ENCODE measurements at places on chromosomes 1 and 21.
A peak's percentile ranks its signal among the peaks of the same experiment; 100 is the strongest.

GRCh38 chr1:53430261-53430660 is 28.9 kb upstream of the DMRTB1 start:
- DNase-seq: no peak

DNA sequence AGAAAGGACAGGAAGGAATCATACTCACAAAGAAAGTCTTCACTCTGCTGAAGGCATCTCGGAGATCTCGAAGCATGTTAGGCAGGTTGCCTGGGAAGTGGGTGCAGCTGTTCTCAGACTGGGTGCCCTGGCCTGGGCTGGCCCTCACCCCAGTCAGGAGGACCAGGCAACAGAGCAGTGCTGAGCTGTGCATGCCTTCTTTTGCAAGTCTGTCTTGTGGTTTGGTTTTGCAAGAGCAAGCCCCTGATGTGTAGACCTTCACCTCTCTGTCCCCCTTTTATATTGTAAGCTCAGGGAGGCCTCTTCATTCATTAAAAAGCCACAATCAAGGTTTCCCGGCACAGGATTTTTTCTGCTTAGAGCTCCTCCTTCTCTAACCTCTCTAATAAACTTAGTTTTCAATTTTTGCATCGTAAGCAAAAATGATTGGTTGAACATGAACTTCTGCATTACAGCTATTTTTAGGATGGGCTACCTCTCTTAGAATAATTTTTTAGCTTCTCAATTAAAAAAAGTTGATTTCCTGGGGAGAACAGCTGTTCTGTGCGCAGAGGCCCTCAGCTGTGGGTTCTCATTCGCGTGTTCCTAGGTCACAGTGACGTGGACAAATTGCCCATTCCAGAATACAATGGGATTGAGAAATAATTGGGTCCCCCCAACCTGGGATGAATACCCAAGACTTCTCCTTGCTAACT is at the start of gene IL10:
IL10 (minus strand) TSS at position 252 of the 695 bp plus-strand sequence; CDS start at position 193, 59 bp downstream.
- DNase-seq: no peak

GRCh38 chr1:76294482-76295194 is 220.1 kb downstream of the ST6GALNAC3 start:
- DNase-seq: no peak

DNA sequence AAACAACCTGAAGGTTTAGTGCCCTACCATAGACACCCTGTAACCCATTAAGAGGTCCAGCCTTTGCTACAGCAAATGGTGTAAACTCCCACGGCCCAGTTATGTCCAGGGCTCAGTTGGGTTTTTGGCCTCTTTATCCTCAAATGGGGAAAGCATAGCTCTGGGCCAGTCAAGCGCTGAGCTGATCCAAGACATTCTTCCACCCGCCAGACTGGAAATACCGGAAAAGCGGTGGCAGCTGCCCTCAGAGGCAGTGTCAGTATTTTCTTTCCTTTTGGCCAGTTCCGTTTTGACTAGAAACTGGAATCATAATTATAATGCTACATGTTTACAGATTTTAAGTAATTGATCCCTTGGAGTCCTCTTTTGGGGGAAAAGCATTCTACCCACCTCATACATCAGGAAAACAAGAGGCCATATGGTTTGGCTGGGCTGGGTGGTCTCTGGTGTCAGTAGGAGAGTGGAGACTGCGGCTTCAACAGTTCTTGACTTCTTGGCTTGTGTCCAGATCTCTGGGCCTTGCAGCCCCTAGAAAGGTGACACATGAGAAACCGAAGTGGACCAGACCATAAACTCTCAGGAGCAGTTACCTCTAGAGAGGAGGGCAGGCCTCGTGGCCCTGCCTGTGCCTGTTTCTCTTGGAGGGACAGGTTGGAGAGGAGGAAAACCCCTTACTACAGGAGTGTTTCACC is 30.2 kb upstream of the CLDN14 start:
- no peak for DNase-seq

DNA sequence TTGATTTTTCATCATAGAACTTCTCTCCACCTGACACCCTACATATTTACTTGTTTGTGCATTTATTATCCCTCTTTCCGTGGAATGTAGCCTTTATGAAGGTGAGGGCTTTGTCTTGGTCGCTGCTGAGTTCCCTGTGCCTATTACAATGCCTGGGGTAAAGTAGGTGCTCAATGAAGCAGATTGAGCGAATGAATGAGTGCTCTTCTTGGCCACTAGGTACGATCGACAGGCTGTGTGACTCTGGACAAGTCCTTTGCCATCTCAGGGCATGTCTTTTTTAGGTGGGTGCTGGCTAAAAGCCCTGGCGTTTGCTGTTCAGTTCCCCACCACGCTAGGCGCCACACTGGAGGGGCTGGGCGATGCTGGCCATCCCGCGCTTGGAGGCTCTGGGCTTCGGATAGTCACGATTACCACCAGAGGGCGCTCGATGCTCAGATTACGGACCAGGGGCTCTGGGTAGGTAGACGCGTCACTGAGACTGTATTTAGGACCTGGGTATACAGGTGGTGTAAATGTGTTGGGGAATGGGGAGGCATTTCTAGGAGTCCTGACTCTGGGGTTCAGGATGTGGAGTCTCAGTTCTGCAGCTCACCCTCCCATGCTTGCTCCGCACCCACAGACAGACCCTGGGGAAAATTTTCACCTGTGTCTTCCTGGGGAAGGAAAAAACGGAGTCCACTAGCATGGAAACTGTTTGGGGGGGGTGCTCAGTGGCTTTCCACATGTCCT is 71.0 kb upstream of the CSF3R start:
- DNase-seq: peak; percentile 76

- no peak for DNase-seq
Observed at GRCh38 chr1:201877877-201878401, 10.8 kb upstream of the SHISA4 start.

DNA sequence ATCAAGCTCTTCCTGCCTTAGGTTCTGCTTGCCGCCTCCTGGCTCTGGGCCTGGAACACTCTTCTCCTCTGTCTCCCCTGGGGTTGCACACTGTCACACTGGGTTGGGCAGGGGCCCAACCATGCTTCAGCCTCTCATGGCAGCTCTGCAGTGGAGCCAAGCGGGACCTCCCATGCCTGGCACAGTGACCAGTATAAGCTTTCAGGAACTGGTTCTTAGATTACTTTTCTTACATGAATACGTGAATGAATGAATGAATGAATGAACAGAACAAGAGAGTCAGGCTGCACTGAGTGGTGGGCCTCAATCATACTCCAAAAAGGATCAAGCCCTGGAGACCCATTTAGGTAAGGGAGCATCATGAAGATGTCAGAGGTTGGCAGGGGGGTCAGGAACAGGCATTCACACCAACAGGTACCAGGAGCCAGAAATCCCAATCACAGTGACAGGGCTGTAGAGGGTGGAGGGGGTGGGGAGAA is 30.8 kb upstream of the TMEM125 start:
- DNase-seq: no peak

GRCh38 chr1:234962340-234962989 is 166.2 kb downstream of the TOMM20 start:
- DNase-seq: no peak

DNA sequence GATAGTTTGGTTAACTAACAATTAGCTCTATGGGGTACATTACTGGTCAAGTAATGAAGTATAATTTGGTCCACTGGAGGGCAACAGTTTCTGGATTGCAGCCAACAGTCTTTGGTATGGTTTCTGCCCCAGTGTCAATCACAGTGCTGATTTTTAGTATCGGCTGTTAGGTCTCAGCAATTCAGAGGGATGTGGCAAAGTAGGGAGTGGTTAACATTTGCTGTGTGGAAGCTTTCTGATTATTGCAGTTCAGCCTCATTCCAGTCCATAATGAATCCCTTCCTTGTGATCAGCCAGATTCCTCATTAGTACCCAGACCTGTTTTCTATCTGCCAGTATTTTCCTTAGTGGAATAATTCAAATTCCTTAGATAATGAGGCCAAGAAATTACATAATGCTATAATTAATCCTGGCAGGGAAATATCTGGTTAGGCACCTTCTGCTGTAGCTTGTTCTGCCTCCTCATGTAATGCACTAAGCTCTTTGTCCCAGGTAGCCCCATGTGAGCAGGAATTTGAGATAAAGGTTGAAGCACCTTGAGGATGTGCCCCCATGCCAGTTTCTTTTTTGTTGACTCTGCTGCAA is 14.0 kb downstream of the F3 start:
- DNase-seq: no peak
